Fibroblast of the aortic adventitia (primary cell): ENCODE measurements at places on chromosomes 4 and X. TPM values are rescaled to one million over a fixed set of nuclear protein-coding genes. Genes with fewer than 3 reads are reported as not detected.

Gene GLRA2
- total RNA-seq: not detected in 2 replicates

Gene ANOS1
- total RNA-seq: 4.9 and 7.5 TPM in 2 replicates

GRCh38 chr4:174408841-174409552, 113.3 kb downstream of the HPGD start:
- no peak for DNase-seq

DNA sequence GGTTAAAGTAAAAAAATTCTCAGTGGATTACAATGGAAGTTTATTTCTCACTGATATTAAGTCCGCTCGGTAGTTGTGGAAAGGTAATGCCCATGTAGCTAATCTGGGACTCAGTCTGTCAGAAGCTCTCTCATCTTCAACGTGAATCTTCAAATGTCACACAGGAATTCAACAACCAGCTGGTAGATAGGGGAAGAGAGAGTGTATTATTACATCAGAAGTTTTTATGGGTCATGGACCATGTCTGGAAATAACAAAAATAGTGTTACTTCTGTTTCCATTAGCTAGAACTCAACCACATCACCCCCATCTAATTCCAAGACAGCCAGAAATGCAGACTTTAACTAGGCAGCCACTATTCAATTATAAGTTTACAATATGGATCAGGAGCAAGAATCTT, 506.1 kb upstream of the HTR2C start:
- DNase-seq: no peak

Gene ETDB
- not detected in 2 replicates for total RNA-seq

Gene PRR32
- not detected in 2 replicates for total RNA-seq

Gene CCDC110
- total RNA-seq: 4.2 and 5.4 TPM in 2 replicates

Gene SMIM10L2A
- total RNA-seq: 0.09 and 0.33 TPM in 2 replicates

DNA sequence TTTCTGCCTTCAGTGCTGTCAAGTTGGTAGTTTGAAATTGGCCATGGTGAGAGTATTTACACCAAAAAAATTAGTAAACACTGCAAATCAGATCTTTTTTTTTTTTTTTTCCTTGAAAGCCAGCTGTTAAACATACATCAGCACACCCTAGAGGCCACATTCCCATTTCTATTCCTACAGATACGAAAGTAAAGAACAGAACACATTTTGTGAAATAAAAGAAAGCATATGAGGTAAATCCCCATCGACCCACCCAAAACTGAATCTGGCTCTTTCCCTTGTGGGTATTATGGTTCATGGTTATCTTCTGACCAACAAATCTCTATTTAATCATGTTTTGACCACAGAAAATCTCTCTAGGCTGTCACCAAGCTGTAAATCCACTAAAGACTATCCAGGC, 41.8 kb upstream of the AP1AR start:
- DNase-seq: peak; percentile 54

GRCh38 chrX:153576961-153577360, 22.0 kb downstream of the CCNQ start:
- DNase-seq: no peak

GRCh38 chrX:46589977-46590723, 16.6 kb downstream of the CHST7 start:
- peak; percentile 80 for DNase-seq

Gene TMEM175
- 5.6 and 13.8 TPM in 2 replicates for total RNA-seq

- DNase-seq: no peak
Measured at GRCh38 chrX:55030271-55031205, at the start of gene ALAS2. TSS of gene ALAS2 (minus strand) at chrX:55030977. CDS start at chrX:55026000, 4,977 bp downstream.

DNA sequence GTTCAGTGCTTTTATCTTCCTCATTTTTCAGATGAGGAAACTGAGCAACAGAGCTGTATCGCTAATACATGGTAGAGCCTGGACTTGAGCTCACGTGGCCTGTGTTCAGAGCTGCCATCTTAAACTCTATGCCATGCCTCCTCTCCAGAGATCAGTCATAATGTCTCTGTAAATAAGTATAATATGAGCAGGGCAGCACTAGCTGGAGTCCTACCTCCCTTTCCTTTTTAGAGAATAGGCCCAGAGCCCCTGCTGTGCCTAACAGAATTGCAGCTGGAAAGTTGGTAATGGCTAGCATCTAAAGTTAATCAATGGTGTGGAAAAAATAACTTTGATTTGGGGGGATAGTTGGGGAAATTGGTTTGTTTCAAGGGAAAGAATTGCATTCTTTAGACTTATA, 20.4 kb downstream of the CASP6 start:
- DNase-seq: no peak

GRCh38 chr4:127622921-127623796, 9.6 kb upstream of the INTU start:
- DNase-seq: peak; percentile 2

GRCh38 chr4:166460769-166461550, 587.9 kb downstream of the TLL1 start:
- peak; percentile 34 for DNase-seq

DNA sequence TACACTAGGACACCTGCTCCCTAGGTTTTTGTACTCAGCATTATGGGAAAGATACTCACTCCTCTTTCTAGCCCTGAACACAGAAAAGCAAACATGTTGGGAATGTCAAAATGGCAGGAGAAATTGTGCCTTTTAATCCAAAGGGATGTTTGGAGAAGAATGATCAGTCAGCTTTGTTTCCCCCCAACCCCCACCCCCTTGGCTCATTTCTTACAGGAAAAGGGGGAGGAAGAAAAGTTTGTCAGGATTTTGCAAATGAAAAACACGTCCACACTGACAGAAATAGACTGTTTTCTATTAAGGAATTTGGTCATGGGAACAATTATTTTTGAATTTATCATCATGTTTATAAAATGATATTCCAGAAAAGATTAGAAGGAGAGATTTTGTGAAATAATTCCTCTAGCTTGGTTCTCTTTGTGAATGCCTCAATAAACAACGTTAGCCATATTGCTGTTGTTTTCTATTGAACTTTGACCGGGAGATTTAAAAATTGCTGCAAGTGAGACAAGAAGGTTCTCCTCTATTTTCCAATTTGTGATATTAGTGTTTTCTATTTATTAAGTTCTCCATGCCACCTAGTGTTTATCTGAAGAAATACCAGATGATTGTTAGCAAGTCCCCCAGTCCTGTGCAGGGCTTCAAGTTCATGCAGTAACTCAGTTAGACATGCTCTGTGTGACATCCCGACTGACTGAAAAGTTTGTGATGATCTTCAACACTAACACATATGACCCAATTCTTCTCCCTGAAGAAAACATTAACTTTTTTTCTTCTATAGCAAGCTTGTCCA, 31.3 kb upstream of the TFDP3 start:
- DNase-seq: peak; percentile 13

Gene NONO
- 330 and 444 TPM in 2 replicates for total RNA-seq

DNA sequence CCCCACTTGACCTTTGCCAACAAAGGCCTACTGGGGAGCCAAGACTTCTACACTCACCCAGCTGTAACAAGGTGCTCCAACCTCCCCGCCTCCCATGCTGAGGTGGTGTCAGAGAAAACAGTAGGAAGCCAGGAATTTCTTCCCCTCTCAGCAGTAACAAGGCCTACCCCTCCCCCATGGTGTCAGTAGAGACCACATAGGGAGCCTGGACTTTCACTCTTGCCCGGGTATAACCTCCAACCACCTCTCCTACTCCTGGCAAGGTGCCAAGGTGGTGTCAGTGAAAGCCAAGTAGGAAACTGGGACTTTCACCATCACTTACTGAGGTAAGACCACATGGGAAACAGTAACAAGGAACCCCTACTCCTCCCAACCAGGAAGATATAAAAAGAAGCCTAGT, 93.1 kb downstream of the SLC16A2 start:
- no peak for DNase-seq

Gene ALB
- total RNA-seq: not detected in 2 replicates

GRCh38 chr4:100117750-100118149, 72.5 kb downstream of the DDIT4L start:
- peak; percentile 14 for DNase-seq

GRCh38 chrX:123298026-123298425, 113.9 kb downstream of the GRIA3 start:
- no peak for DNase-seq

Gene DMRTC1
- total RNA-seq: not detected in 2 replicates

GRCh38 chr4:142326181-142326580, 519.9 kb downstream of the INPP4B start:
- no peak for DNase-seq

DNA sequence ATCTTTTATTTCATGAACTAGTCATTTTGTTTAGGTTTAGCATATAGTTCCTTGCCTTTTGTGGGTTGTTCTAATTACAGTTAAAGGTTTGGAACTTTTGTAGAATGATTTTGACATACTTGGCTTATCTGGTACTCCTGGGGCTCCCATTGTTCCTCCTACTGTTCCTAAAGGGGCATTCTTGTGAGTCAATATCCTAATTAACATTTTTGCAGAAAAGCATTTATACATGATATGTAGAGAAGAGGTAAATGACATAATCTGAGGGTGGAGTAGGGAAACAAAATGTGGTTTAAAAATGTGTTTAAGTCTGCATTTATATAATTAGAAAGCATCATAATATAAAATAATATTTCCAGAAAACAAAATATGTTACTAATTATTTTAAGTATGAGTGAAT, 529.2 kb downstream of the FAT4 start:
- DNase-seq: no peak

GRCh38 chr4:150462743-150463142, 119.2 kb upstream of the MAB21L2 start:
- no peak for DNase-seq

- DNase-seq: no peak
Measured at GRCh38 chr4:19417256-19417655, 834.4 kb upstream of the SLIT2 start.

- DNase-seq: no peak
Measured at GRCh38 chr4:149296503-149296902, 519.1 kb downstream of the IQCM start.

Gene TREX2
- total RNA-seq: 1.3 TPM in 1 of 2 replicates, not detected in the other

DNA sequence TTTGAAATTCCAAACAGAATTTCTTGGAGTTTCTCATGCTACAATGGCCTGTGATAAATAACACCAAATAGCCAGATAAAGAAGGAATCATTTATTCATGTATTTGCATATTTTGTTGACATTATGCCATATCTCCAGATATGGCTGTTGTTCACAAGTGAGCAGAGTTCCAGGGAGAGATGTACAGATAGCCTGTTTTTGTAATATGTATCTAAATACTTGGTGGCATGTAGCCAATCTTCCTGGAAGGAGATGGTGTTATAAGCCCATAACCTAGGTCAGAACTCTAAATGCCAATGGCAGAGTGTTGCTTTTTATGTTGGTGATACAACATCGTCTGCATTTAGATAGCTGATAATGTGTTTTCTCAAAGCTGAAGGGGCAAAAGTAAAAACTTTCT, 292.2 kb downstream of the FBXO8 start:
- DNase-seq: no peak

Gene MFAP3L
- total RNA-seq: 0.82 and 3.3 TPM in 2 replicates

Gene PLP2
- 8.7 and 93.2 TPM in 2 replicates for total RNA-seq

Gene REELD1
- total RNA-seq: not detected in 2 replicates

Gene TDO2
- 1.5 and 1.8 TPM in 2 replicates for total RNA-seq

- no peak for DNase-seq
Measured at GRCh38 chr4:88960576-88960975, 96.4 kb downstream of the FAM13A start.

Gene ANXA3
- total RNA-seq: 12.3 and 31.2 TPM in 2 replicates

Gene GALNTL6
- not detected in 2 replicates for total RNA-seq

- peak; percentile 88 for DNase-seq
Measured at GRCh38 chrX:133495464-133496391, 80.4 kb upstream of the GPC4 start.

GRCh38 chrX:101787934-101788333, 128.3 kb upstream of the ARMCX2 start:
- no peak for DNase-seq

Gene PARM1
- total RNA-seq: 0.63 and 1.5 TPM in 2 replicates
